NT2/D1 (cell line): ENCODE measurements at places on chromosomes 3 and 15.
A peak's percentile ranks its signal among the peaks of the same experiment; 100 is the strongest.

DNA sequence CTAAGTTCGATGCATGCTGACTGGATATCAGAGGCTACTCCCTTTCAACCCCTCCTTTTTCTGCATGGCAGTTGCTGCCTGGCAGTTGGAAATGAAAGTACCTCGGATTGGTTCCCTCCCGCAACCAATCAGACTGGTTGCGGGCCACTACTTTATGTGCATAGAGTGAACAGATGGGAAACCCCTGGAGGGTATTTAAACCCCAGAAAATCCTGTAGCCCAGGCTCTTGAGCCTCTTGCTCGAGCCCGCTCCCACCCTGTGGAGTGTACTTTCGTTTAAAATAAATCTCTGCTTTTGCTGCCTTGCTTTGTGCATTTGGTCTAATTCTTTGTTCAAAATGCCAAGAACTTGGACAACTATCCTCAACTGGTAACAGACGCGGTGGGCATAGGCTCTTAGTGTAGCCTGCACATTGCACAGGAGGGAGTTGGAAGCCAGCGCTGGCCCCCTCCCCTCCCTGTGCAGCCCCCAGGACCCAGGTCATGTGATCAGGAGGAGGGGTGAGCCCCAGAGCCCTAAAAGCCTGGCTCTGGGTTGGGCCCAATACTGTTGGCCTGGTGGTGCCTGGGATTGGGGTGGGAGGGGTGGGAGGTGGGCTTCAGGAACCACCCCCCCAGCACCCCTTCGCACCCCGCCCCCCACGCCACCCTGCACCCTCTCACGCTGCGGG, 26.8 kb downstream of the RHCG start:
- DNase-seq, result no peak

DNA sequence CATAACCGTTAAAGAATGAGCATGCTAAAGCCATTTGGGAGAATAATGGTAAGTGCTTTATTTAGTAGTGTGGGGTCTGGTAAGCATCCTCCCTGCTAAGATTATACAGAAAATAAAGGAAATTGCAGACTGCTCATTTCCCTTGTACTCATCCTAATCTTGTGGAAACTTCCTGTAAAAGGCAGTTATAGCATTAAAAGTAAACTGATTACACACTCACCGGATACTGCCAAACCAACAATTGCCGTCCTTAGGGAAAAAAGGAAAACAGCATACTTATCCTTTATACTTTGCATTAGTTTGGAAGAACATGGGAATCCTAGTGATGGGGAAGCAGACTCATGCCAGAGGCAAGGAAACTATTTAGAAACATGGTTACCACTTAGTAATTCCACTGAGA, 5.3 kb upstream of the SPRED1 start:
- DNase-seq, result no peak

GRCh38 chr3:161031134-161031533, 74.0 kb downstream of the B3GALNT1 start:
- DNase-seq, result no peak

GRCh38 chr3:37905987-37906674, 44.5 kb downstream of the CTDSPL start:
- DNase-seq, result no peak

DNA sequence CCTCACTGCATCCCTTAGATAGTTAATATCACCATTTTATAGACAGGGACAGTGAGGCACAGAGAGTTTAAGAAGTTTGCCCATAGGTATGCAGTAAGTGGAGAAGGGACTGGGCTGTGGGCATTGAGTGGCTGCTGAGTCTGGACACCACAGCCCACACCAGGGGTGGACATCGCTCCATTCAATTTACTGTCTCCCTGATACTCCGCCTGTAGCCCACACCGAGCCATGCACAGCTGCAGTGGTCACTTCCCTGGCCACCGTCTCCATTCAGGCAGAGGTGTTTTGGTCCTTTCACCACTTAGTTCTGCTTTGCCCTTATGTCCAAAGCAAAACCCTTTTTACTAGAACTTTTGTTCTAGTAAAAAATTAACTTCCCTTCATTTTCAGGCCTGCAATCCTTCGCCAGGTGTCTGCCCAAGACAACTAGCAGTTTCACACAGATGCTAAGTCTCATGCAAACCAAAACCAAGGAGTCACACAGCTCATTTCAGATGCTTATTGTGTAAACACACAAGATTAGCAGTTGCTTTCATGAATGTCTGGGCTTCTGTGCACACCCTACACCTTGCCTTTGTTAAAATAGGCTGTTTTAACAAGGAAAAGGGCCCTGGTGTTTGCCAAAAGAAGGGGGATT, 30.1 kb downstream of the ZNF35 start:
- no peak for DNase-seq

DNA sequence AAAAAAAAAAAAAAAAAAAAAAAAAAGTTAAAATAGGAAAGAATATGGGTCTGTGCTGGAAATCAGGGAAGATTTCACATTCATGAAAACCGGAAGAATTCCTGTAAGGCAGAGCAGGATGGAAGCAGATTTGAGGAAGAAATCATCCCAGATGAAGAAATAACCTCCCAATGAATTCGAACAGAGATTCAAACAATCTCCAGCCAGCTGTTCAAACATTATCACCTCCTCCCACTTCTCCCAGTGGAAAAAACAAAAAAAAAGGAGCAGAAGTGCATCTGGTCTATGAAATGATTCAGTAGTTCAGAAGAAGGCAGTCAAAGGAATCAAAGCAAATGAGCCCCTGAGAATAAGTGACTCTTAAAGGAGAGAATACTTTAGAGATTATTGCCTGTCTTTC, 33.1 kb downstream of the CP start:
- DNase-seq, result no peak

DNA sequence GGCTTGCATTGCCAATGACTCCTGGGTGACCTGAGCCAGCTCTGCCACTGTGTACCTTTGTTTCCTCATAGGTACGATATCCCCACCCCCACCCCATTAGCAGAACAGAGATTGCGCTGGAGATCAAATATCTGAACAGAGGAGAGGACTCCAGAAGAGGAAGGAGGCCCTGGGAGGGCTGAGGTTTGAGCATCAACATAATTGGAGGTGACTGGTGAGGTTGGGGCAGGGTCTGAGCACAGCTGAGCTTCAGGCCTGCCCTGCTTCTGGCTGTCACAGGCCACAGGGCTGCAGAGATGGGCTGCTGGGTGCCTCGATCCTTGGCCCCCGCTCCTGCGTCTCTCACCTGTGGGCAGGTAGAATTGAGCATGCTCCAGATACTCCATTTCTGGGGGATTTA, 21.3 kb upstream of the CACNA2D2 start:
- DNase-seq, result no peak

- no peak for DNase-seq
Observed at GRCh38 chr15:61830536-61831330, 229.5 kb downstream of the VPS13C start.

GRCh38 chr15:93300796-93301195, 211.8 kb upstream of the RGMA start:
- DNase-seq, result no peak

GRCh38 chr3:55160241-55160983, 232.6 kb upstream of the LRTM1 start:
- no peak for DNase-seq

- no peak for DNase-seq
Observed at GRCh38 chr3:83882701-83883100, 1076.1 kb upstream of the CADM2 start.

- no peak for DNase-seq
Observed at GRCh38 chr15:91867581-91868026, 14.1 kb downstream of the SLCO3A1 start.

- no peak for DNase-seq
Observed at GRCh38 chr15:38351466-38351865, 98.8 kb downstream of the SPRED1 start.

DNA sequence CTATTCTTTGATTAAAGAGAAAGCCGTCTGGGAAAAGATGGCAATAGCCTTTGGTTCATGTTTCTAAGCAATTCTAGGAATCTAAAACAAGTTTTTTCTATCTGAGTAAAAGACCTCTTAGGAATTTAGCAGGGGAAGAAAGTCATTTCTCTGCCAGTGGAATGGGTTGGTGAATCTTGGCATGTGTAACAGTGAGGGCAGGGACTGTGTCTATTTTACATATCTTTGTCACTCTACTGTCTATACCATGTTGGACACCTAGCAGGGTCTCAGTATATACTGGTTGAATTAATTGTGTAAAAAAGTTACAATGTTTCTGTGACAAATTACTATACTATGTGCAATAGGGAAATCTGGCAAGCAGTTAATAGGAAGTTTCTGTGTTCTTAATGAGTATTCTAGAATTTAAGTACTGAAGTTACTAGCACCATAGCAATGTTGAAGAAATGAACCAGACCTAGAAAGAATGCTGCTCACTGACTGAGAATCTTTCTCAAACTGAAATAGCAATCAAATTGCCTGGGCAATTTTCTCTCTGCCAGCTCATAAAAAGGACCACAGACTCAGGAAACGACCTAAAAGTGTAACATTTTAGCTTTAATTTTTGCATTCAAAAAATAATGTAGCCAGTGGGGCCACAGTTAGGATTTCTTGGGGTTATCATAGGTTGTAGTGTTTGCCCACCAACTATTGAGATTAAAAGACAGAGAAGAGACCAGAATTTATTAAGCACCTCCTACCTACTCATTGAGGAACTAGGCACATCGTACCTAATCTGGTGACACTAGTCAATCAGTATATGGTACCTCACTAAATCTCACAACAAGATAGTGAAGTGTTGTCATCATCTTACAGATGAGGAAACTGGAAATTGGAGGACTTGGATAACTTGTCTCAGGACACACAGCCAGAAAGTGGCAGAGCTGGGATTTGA, 56.2 kb upstream of the LEKR1 start:
- no peak for DNase-seq

GRCh38 chr3:177742273-177742672, 545.0 kb upstream of the TBL1XR1 start:
- no peak for DNase-seq

GRCh38 chr3:194087995-194088855, 47.7 kb upstream of the HES1 start:
- DNase-seq, result no peak

GRCh38 chr15:74464216-74464615, 3.3 kb upstream of the UBL7 start:
- DNase-seq, result no peak

GRCh38 chr3:161851941-161852566, 355.4 kb downstream of the OTOL1 start:
- peak; percentile 40 for DNase-seq

DNA sequence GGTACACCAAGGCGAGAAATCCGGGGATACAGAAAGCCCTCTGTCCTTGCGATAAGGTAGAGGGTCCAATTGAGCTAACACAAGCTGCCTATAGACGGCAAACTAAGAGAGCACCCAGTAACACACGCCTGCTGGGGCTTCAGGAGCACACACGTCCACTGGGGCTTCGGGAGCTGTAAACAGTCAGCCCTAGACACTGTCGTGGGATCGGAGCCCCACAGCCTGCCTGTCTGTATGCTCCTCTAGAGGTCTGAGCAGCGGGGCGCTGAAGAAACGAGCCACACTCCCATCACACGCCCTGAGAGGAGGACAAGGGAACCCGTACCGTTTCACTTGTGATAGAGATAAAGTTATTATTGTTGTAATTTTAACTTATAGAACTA, 486 bp downstream of the SAMMSON start:
- no peak for DNase-seq

DNA sequence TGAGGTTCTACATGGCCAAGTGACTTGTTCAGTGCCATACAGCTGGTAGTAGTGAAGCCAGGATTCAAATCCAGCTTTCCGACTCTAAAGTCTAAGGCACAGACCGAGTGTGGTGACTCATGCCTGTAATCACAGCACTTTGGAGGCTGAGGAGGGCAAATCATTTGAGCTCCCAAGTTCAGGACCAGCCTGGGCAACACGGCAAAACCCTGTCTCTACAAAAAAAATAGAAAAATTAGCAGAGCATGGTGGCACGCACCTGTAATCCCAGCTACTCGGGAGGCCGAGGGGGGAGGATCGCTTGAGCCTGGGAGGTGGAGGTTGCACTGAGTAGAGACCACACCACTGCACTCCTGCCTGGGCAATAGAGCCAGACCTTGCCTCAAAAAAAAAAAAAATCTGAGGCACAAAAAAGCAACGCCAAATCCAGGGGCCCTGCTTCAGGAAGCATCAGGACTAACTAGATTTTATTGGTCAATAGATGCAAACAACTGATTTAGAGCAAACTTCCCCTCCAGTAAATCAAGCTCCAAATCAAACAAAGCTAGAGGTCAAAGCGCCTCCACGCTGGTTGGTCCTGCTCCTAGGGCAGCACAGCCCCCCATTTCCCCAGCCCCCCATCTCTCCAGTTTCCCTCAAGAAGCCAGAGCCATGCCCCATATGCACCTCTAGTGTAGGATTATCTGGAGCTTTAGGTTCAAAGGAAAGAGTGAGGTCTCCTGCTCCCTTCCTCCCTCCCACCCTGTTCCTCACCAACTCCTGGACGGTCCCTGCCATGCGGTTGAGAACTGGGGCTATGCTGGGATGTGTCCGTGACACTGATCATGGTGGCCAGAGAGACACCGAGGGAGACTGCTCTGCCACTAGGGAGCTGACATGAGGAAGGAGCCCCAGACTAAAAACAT, 2.9 kb upstream of the TNK2 start:
- DNase-seq, result no peak

DNA sequence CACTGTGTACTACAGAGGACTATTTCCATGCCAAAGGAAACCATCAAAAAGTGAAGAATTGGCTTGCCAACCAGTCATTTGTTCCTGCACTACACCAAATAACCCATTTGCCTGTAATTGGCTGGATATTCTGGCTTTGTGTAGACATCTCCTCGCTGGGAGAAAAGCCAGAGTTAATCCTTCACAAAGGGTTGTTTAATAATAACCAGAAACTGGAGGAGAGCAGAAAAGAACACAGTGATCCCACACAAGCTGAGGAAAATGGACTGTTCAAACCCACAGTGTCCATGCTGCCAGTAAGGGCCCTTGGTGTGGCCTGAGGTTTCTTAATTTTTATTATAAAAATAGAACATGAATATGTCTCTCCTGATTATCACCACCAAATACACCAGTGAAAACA, 294.0 kb downstream of the RORA start:
- DNase-seq, result no peak

- no peak for DNase-seq
Observed at GRCh38 chr3:3648988-3649679, 150.1 kb upstream of the LRRN1 start.

DNA sequence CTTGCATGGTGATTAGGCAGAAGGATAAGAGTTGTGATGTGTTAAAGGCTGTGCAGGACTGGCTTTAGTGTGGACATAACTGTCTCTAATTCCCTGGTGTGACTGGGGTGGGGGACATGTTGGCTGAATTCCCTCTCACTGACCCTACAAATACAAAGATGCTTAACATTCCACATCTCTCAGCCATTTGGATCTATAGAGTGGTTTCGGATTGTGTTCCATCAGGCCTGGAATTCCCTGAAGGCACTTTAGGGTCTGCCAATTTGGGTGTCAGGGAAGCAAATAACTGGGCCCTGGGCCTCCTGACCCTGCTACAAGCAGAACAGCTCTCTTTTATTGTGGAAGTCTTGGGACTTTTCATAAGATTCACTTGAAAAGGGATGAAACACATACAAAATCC, 56.2 kb downstream of the ARHGEF26 start:
- no peak for DNase-seq
